ENCODE measurements at places on chromosomes 1 and 21. TPM values are rescaled to one million over a fixed set of nuclear protein-coding genes. Genes with fewer than 3 reads are reported as not detected.

Gene HDAC1
- total RNA-seq, result 44.9 TPM

Gene SIM2
- total RNA-seq, result not detected

Gene ACTL8
- total RNA-seq, result not detected

Gene IL22RA1
- 0.31 TPM for total RNA-seq

Gene CYYR1
- total RNA-seq, result 10.7 TPM

Gene SELP
- total RNA-seq, result 8.8 TPM

Gene OR2G6
- not detected for total RNA-seq

Gene IVL
- total RNA-seq, result not detected

Gene STUM
- total RNA-seq, result 0.71 TPM

Gene ZNF593OS
- total RNA-seq, result not detected

Gene UBE4B
- 67.7 TPM for total RNA-seq

DNA sequence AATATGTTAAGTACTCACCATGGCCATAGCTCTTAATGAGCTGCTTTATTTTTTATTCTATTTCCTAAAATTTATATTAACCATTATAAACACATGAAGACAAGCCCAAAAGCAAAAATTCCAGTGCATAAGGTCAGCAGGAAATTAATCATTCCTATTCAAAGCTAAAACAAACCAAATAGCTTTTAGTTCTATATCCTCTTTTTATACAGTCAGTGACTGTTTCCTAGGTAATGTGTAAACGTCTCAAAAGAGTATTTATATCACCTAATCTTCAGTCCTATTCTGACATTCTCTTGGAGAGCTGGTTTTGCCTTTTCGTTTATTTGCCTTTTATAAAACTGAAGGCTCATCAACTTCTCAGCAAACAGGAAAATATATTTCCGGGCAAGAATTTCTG is 4.2 kb downstream of the GOLPH3L start:
- DNase-seq, result no peak

DNA sequence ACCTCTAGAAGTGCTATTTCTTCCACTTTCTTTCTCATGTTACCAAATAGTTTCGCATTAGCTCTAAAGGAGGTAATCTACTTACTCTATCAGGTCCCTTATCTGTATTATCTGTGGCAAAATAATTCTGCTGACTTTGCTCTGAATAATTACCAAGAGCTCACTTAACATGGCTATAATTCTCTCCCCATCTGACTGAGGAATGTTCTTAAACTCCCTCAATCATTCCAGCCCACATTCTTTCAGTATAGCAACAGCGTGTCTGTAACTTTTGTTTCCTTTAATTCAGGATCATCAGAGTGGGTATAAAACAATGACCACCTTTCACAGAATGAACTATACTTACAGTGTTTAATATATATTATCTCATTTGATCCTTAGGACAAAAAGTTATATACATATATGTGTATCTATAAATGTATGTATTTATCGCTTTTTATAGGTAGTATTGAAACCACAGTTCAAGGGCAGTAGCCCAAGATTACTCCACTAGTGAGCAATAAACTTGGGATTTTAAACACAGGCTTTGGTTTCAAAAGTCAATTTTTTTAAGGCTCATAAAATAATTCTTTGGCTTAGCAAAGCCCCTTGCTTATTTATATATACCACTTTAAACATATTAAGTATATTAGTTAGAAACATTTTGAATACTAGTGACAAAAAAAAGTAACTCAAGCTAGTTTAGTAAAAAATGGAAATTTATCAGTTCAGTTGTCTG is 36.1 kb upstream of the ST6GALNAC3 start:
- no peak for DNase-seq

DNA sequence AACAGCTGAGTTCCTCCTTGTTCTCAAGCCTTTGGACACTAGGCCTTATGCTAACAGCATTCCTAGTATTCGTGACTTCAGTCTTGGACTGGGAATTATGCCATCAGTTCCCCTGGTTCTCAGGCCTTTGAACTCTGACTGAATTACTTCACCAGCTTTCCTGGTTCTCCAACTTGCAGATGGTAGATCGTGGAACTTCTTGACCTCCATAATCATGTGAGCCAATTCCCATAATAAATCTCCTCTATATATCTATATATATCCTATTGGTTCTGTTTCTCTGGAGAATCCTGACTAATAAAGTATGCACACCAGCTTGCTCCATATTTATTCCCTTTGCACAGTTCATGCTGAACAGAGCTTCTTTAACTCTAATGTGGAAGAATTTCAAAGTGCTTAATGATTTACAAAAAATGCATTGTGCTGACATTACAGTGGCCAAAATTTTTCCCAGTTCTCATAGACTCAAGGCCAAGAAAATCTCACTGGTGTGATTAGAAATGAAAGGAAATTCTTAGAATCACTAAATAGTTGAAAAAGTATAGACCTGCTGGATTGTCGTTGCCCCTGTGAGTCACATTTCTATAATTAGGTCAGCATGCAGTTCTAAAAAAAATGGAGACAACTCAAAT is 462.9 kb upstream of the ADAMTS5 start:
- DNase-seq, result no peak

- DNase-seq, result peak; percentile 35
Measured at GRCh38 chr1:214280386-214281020, 456 bp upstream of the SMYD2 start.

DNA sequence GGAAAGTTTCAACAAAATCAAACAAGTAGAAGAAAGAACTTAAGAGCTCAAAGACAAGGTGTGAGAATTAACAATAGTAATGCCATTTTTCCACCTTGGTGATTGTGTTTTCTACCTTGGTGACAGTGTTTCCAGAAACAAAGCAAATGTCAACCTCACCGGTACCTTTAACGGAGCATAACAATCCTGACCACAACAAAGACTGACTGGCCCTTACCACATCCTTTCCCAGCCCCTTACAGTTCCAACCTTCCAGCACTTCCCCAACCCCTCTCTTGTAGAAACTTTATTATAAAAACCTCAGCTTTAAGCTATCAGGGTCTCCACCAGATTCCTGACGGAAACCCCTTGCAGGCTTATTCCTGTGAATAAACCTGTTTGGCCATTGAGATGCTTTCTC is 16.7 kb downstream of the STYXL2 start:
- no peak for DNase-seq

DNA sequence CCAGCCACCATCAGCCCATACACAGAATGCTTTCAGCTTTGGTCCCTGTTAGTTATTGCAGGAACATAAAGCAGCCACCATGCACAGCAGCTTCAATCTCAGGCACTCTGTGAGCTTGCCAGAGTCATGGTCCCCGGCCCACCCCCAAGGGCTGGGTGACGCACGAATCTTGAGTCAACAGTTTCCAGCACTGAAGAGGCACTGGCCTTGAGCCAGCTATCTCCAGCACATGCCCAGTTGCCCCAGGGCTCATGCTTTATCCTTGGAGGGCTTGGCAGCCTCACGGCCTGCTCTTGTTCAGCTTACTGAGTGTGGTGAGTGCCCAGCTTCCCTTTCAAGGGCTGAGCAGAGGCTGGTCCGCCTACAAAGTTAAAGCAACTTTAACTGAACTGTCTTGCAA is 200.7 kb upstream of the RAB4A start:
- peak; percentile 90 for DNase-seq

DNA sequence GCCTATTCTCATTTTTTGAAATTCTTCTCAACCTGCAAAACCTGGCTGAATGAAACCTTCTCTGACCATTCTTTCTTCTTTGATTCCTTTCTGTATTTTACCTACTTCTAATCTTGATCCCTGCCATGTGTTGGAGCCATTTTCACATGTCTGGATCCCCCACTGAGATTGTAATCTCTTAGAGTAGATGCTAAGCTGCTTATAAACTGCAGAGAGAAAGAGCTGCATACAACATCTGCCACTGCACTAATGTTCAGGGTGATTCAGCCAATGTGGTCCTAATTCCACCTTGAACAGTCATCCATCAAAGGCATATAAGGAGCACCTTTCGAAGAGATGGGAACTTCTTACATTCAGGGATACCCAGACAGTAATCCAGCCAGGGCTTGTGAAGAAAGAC is 16.2 kb upstream of the DAB1 start:
- DNase-seq, result no peak

- no peak for DNase-seq
Measured at GRCh38 chr1:38003261-38004250, 1.8 kb downstream of the FHL3 start.

DNA sequence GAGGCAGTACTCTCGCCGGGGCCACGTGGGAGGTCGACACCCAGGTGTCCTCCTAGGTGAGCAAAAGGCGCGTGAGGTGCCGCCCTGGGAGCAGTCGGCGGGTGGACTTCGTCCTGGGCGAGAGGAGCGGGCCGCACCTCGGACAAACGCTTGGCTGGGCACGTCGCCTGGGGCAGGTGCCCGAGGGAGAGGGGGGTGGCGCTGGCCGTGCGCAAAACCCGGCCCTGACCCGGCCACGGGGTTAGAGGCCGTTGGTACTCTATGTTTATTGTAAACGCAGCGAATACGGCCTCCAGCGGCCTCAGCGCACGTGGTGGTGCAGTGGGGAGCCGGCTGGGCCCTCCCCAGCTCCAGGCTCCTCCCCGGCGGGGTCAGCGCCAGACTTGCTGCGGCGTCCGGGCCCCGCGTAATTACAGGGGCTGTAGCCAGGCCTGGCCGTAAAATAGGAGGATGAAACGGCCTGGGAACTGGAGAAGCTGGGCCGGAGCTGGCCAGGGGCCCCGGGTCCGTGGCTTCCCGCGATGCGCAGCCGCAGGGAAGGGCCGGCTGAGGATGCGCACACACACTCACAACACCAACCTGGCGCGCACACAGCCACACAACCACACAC is 1.6 kb upstream of the EFNA1 start:
- peak; percentile 85 for DNase-seq

DNA sequence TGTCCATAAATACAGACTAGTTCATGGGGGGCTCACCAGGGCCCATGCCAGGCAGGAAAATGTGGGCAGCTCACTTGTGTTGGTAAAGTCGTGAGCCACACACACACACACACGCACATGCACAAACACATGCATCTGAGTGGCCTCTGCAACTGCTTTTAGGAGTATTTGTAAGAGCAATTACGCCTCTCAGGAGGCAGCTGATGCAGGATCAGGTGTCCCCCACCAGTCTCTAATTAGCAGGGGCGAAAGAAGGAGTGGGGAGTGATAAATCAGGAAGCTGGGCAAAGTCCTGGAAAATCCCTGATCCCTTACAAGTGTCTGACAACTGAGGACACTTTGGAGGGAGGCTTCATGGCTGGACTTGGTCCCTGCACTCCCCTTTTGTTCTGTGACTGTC is 5.7 kb upstream of the IVL start:
- no peak for DNase-seq

GRCh38 chr1:82284213-82284612 is 483.5 kb downstream of the ADGRL2 start:
- no peak for DNase-seq

DNA sequence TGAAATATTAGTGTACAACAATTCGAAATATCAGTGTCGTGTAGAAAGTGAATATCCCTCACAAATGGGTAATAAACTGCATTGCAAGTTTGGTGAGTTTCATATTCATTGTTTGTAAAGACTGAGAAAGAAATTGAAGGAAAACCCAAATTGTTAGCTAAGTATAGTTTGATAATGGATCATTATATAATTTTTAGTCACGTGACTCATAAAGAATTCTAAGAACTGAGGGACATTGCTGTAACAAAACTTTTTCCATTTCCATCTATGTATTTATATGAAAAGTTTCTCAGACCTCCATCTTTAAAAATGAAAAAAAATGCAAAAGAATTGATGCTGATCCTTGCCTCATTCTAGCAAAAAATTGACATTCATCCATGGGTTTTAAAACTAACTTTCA is 36.0 kb upstream of the SGIP1 start:
- no peak for DNase-seq

- DNase-seq, result no peak
Measured at GRCh38 chr1:62245201-62245600, 50.6 kb downstream of the L1TD1 start.

- no peak for DNase-seq
Measured at GRCh38 chr1:152783095-152783494, 3.0 kb upstream of the LCE1E start.

DNA sequence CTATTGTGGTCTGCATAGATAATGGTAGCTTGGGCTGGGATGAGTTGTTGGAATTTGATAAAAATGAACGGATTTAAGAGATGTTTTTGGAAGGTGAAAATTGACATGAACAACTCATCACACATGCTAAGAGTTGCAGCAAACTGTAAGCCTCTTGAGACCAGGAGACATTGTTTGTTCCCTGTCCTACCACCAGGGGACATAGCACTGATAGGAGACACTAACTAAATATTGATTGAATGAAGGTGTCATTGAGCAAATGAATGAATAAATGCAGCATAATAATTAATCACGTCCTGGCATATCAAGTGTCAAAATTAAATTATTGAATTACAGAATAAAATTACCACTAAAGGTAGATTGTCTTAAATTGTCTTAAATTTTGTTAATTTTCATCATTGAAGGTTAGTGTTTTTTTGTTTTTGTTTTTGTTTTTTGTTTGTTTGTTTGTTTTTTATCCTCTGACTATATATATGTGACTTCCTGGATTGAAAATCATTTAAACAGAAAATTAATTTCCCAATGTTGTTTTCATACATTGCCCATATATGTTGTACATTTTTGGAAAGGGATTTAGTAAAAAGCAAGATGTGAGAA is 285.3 kb upstream of the C1orf105 start:
- no peak for DNase-seq

DNA sequence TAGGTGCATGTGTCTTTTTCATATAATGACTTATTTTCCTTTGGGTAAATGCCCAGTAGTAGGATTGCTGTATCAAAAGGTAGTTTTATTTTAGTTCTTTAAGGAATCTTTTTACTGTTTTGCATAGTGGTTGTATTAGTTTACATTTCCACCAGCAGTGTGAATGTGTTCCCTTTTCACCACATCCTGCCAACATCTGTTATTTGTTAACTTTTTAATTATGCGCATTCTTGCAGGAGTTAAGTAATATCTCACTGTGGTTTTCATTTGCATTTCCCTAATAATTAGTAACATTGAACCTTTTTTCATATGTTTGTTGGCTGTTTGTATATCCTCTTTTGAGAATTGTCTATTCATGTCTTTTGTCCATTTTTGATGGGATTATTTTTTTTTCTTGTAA is 1761.9 kb downstream of the PLA2G4A start:
- no peak for DNase-seq

GRCh38 chr1:107776900-107777663 is 187.9 kb downstream of the VAV3 start:
- no peak for DNase-seq

DNA sequence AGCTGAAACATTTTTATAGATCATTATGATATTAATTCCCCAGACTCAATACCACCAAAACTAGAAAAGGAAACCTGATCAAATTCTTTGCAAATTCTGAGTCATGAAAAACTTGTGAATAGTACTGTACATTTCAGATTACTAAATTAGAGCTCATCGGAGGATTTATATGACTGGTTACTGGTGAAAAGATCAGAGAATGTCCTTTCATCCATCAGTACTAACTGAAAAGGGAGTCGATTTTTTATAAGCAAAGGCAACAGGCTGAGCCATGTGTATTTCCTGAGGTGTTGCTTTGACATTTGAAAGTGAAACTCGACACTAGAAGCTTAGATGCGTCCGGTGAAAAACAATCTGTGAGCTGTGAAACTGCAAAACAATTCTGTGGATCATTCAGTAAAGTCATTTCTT is 155.7 kb downstream of the TNFSF18 start:
- no peak for DNase-seq

GRCh38 chr1:56814205-56814604 is 5.0 kb downstream of the FYB2 start:
- DNase-seq, result no peak

GRCh38 chr1:248736977-248737376 is 18.6 kb downstream of the LYPD8 start:
- DNase-seq, result no peak

All from right cardiac atrium (tissue), 5 donors.